ENCODE measurements at places on chromosomes 5 and 9.

DNA sequence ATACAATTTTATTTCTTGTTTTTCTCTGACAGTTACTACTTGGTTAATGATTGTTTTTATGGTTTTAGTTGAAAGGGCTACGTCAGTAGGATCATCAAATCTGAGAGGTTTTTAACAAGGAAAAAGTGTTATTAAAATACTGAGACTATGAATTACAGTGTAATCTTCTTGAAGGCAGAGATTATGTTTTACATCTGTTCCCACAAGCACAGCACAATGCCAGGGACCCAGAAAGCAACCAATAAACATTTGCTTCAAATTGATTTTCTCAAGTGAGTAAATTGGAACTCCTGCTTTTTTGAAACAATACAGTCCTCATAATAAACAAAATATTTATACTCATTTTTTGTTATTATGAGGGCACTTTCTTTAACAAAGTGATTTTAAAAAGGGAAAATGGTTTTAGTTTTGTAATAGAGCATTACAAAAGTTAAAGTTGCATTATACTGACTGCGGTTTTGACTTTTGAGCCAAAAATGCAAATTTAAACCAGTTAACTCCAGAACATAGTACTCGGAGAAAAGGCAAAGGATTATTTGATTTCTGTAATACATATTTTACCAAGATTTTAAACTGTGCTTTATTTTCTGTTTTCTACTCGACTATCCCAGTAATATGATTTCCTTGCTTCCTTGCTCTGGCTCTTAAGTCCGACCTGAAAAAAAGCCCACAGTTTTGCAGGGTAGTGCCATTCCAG is 176.9 kb downstream of the GDNF start:
- no peak for DNase-seq

DNA sequence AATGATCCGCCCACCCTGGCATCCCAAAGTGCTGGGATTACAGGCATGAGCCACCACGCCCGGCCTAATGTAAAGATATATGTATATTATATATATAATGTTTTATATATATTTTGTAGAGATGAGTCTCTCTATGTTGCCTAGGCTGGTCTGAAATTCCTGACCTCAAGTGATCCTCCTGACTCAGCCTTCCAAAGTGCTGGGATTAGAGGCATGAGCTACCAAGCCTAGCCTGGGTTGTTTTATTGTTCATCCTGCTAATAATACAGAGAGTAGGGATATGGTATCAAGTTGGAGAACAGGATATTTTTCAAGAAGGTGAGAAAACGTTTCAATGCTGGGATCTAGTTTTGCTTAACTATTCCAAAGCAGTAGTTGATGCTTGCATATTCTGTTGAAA is 2.9 kb downstream of the SEC24A start:
- no peak for DNase-seq

- no peak for DNase-seq
These were observed 37.5 kb downstream of the TJP2 start for GRCh38 chr9:69211424-69212036.

GRCh38 chr9:99138424-99139284 is 33.7 kb downstream of the TGFBR1 start:
- no peak for DNase-seq

DNA sequence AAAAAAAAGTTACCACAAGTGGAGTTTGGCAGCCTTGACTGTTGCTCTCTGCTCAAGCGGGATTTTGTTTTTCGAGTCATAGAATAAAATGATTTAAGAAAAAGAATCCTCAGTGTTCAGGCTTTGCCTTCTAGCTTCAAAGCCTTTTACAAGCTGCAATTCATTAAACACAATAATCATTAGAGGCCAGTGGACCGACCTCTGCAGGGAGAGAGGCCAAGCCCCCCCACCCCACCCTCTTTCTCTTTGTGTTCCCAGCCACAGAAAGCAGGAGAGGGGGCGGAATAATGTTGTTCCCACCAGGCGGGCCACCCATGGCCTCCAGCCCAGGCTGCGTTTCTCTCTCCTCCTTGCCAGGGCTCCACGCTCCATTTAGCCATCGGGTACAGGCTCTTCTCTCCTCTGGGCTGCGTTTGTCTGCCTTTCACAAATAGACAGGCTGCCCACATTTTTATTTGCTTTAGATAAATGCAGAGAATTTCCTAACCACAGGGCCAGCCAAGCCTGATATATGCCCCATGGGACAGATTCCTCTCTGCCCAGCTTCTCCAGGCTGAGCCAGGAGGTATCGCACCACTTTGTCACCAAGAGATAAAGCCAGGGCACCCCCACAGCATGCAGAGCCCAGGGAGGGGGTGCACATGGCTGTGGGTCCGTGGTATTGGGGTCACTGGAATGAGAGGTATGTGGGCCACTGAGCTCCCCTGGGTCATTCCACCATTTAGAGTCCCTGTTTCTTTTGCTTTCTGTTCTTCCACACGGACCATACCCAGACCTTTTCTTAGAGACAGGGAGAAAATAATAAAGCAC is 318.8 kb downstream of the PIK3R1 start:
- DNase-seq: peak; percentile 92

DNA sequence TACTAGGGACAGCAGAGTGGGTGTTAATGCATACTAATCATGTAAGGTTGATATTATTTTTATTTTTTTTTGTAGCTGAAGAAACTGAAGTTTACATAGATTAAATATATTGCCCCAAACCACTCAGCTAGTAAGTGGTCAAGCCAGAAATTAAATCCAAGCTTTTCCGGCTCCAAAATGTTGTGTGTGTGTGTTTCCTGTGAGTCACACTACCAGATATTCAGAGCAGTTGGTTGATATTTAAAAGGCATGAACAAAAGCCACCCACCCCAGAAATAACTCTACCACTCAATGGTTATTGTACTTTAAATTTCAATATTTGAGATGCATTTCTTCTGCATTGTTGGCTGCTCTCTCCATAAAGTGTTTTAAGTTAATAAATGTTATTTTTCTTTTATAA is 29.5 kb downstream of the KCNN2 start:
- DNase-seq: no peak

GRCh38 chr5:14213813-14214585 is 70.9 kb downstream of the TRIO start:
- no peak for DNase-seq

DNA sequence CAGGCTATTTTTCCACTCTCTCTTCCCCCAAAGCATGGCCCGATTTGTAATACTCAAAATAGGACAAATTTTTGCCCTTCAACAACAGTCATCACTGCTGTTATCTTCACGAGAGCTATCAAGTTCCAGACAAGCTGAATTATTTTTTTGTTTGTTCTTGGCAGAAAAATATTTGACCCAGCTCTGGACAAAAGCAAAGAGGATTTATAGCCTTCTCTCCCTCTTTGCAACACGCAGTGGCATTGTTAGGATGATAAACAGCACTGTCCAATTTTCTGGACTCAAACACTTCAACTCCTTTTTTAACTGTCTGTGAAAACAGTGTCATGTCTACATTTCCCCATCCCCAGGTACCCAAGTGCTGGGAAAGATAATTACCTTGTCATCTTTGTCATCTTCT is 160.3 kb downstream of the SLF1 start:
- DNase-seq: no peak

GRCh38 chr9:30851600-30851999 is 1532.8 kb upstream of the ACO1 start:
- no peak for DNase-seq

DNA sequence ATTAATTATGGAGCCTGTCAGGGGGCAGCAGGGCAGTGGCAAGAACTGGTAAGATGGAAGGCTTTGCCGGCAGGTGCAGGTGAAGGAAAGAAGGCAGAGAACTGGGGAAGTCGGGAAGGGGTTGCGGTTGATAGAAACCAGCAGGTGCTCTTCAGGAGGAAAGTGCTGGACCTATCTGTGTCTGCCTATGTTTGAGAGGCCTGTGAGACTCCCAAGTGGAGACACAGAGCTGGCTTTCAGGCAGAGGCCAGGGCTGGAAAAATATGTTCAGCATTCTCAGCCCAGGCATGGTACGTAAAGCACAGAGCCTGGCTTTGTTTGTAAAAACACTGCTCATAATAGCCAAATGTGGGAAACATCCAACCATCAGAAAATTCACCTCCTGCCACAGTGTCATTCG is 69.5 kb downstream of the S1PR3 start:
- DNase-seq: no peak

- no peak for DNase-seq
These were observed 126.0 kb upstream of the BOD1 start for GRCh38 chr5:173742432-173742816.

DNA sequence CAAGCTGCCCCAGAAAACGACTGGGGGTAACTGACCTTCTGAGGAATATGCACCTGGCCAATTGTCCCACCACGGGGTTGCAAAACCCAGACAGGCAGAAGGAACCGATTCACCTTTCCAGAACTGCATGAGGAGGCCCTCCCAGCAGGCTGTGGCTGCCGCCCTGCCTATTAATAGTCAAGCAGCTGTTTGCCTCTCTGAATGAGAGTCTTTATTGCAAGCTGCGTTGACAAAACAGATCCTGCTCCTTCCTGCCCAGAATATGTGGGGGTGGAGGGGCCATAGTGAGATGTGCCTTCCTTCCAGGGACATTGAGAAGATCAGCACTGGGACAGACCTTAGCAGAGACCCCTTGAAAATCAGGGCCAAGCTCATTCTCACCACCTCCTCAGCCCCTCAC is 18.3 kb upstream of the TCOF1 start:
- no peak for DNase-seq

GRCh38 chr5:9878206-9878605 is 248.1 kb upstream of the TAS2R1 start:
- no peak for DNase-seq

- no peak for DNase-seq
These were observed 1087.7 kb downstream of the CDH9 start for GRCh38 chr5:25950681-25951080.

- DNase-seq: no peak
These were observed 2.2 kb upstream of the PRR7 start for GRCh38 chr5:177444106-177445051.

GRCh38 chr9:129058965-129059795 is 21.7 kb upstream of the DOLPP1 start:
- DNase-seq: no peak

DNA sequence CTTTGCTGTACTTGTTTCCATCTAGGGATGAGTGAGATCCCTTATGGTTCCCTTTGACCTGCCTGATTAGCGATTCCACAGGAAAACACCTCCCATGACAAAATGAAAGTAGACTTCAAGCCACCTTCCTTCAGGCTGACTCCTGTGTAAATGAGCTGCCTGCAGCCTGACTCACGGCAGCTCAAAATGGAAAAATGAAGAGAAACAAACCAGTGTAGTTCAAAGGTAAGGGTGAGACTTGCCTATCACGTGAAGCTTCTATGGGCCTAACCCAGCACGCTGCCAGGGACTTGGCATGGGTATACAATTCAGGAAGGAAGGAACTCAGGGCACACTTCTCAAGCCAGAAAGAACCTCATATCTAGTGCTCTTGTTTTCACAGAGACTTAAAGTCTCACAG is 110.1 kb upstream of the LRRTM2 start:
- no peak for DNase-seq

- DNase-seq: no peak
These were observed 957.3 kb downstream of the CDH12 start for GRCh38 chr5:21895766-21896350.

GRCh38 chr5:38923661-38924451 is 78.0 kb downstream of the OSMR start:
- DNase-seq: no peak

GRCh38 chr5:147208134-147208533 is 26.7 kb upstream of the STK32A start:
- DNase-seq: no peak

DNA sequence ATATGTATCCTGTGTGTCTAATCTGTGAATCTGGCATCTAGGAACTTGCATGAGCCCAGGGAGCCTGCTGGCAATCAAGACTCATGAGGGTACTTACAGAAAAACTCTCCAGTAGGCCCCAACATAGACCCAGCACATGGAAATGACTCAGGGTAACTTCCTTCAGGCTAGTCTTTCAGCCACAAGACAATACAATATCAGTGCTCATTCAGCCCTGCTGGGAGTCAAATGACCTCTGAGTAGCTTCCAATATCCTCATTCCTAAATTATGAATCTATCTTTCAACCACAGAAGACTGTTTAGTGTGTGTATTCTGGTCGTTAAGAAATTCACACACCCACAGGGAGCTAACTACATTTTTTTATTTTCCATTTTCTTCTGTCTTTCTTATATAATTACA is 1273.0 kb downstream of the EFNA5 start:
- no peak for DNase-seq

DNA sequence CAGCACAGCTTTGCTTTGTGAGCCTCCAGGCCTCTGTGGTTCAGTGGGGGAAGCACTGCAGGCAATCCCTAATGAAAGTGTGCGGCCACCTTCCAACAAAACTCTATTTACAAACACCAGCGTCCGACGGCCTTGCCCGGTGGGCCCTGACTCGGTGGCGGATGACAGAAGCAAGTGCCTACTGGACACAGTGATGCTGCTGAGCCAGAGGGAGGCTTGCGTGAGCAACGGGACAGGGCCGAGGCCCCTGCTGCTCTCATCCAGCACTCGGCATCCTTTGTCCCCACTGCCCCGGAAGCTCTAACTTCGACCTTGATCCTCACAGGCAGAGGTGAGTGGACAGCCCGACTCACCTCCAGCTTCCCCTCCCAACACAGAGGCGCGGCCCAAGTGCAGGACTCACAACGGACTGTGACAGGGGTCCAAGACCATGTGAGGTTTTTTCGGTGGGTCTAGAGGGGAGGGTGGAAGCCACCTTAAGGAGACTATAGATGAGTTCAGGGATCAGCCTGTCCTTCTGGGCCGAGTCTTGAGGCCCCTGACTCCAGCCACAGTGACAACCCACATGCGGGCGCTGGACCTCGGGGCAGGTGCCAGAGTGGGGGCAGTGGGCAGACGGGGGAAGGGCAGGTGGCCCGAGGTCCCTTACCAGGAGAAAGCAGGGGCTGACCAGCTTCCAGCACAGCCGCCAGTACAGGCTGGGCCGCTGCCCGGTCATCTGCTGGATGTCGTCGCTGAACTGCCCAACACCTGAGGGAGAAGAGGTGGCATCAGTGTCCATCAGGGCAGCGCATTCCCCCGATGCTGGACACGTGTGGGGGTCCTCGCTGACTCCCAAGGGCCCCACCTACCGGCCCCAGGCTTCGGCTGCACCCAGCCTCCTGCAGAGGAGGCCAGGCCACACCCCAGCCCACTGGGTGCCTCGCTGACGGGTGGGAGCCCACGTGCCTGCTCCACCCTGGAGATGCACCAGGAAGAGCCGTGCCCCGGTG is 39.4 kb downstream of the SLC6A3 start:
- DNase-seq: no peak
